Vagina (tissue), 2 donors: ENCODE measurements at places on chromosomes 3 and 15. TPM values are rescaled to one million over a fixed set of nuclear protein-coding genes. Genes with fewer than 3 reads are reported as not detected.

DNA sequence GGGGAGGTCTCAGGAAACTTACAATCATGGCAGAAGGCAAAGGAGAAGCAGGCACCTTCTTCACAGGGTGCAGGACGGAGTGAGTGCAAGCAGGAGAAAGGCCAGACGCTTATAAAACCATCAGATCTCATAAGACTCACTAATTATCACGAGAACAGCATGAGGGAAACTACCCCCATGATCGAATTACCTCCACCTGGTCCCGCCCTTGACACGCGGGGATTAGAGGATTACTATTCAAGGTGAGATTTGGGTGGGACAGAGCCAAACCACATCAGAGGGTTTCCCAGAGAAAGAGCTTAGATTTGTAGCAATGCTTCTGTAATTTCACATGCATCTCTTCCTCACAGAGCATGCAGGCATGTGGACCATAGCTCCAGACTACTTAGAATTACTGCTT lies 615.7 kb upstream of the UBE2E2 start:
- no peak for DNase-seq
- H3K4me1 ChIP-seq: no peaks in the 10 kb centered on the region
- H3K36me3 ChIP-seq: no peaks in the 10 kb centered on the region
- no peak overlapping the region for H3K4me3 ChIP-seq
- no peaks in the 10 kb centered on the region for H3K27me3 ChIP-seq
- no peak overlapping the region for H3K27ac ChIP-seq

The TPM1 gene
- total RNA-seq: 498 TPM

DNA sequence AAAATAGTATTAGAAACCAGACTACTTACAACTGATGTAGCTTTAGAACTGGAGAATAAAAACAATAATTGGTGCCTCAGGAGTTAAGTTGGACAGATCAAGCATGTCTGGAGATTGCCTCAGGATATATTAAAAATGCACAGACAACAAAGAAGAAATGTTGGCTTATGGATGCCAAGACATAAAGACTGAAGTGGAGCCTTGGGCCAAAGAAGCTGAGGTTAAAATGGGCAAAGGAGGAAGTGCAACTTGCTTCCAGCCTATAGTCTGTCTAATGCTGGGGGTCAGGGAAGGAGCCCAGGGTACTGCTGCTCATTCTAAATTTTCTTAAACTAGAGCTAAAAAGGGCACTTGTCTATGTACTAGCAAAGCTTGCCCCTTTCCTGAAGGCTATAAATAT lies 77.5 kb downstream of the ESYT3 start:
- H3K27ac ChIP-seq: no peak overlapping the region
- H3K4me3 ChIP-seq: no peak overlapping the region
- H3K36me3 ChIP-seq: no peaks in the 10 kb centered on the region

DNA sequence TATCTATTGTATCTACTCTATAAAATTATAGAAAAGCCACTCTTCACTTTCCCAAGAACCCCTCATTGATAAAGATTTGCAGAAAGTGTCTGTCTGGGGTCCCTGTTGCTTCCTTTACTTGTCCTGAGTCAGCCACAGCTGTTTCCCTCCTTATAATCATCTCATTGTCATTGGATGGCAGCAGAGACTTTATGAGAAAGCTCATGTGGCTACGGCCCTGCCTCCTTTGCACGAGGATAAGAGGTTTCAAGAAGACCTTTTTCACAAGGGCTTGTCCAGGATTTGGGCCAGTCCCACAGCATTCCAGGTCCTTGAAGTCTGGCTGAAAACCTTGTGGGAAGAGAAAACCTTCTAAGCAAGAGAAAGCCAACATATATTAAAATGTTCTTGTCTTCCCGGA lies 41.9 kb upstream of the THBS1 start:
- peaks cover 8% of the 10 kb centered on the region for H3K4me1 ChIP-seq
- no peak overlapping the region for H3K4me3 ChIP-seq
- DNase-seq: peak; percentile 62
- H3K36me3 ChIP-seq: no peaks in the 10 kb centered on the region
- H3K27me3 ChIP-seq: no peaks in the 10 kb centered on the region

DNA sequence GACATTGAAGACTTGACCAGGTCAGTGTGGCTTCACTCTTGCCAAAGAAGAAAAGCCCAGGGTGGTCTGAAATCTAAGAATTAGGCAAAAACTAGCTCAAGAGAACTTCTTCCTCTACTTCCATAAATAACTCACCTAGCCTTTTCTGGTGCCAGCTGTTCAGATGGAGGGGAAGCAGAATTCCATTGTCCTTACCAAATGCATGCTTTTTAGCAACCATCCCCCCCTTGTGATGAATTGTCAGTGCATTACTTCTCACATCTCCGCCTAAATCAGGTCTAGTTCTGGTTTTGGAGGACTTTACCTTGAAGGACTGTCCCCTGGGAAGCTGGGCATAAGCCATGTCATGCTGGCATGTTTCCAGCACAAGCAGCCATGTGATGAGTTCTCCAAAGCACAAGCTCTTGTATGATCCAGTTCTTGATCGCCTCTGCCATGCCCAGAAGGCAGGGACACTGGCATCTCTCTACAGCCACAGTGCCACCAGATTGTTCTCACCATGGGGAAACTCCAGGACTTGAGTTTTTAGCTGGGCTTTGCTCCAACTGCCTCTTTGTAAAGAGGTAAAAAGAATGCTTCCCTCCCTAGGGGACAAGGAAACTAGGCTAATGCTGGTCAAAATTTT lies 96.4 kb upstream of the IL12A start:
- H3K27ac ChIP-seq: no peak overlapping the region
- no peaks in the 10 kb centered on the region for H3K36me3 ChIP-seq
- no peaks in the 10 kb centered on the region for H3K27me3 ChIP-seq
- no peak for DNase-seq
- peaks cover 8% of the 10 kb centered on the region for H3K4me1 ChIP-seq
- H3K4me3 ChIP-seq: no peak overlapping the region

- H3K4me1 ChIP-seq: no peaks in the 10 kb centered on the region
- DNase-seq: no peak
- H3K36me3 ChIP-seq: no peaks in the 10 kb centered on the region
- no peaks in the 10 kb centered on the region for H3K27me3 ChIP-seq
- H3K4me3 ChIP-seq: no peak overlapping the region
Measured at GRCh38 chr3:56616478-56617006, 59.6 kb downstream of the CCDC66 start.

GRCh38 chr3:126083511-126083912 lies 412 bp downstream of the SLC41A3 start:
- H3K4me3 ChIP-seq: peak overlapping the region; percentile 91
- peaks cover 23% of the 10 kb centered on the region for H3K4me1 ChIP-seq
- H3K36me3 ChIP-seq: no peaks in the 10 kb centered on the region
- no peaks in the 10 kb centered on the region for H3K27me3 ChIP-seq
- H3K27ac ChIP-seq: peak overlapping the region; percentile 92

DNA sequence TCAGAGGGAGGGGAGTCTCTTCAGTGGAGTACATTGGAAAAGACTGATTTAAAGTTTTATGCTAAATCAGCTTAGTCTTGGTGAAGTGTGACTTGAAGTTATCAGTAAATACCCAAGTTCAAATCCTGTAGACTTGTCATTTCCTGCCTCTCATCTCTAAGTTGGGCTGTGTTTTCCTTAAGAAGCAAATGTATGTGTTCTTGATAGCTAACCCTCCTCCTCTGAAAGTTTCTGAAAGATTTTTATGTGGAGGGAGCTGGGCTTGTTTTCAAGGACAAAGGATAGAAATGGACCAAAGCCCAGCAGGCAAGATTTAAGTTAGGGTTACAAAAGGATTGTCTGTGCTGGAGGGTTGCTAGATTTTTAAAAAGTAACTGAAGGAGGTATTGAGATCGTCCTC lies 4.2 kb downstream of the MAPKBP1 start:
- H3K4me3 ChIP-seq: no peak overlapping the region
- no peaks in the 10 kb centered on the region for H3K36me3 ChIP-seq
- H3K4me1 ChIP-seq: peaks cover 74% of the 10 kb centered on the region
- no peak for DNase-seq

DNA sequence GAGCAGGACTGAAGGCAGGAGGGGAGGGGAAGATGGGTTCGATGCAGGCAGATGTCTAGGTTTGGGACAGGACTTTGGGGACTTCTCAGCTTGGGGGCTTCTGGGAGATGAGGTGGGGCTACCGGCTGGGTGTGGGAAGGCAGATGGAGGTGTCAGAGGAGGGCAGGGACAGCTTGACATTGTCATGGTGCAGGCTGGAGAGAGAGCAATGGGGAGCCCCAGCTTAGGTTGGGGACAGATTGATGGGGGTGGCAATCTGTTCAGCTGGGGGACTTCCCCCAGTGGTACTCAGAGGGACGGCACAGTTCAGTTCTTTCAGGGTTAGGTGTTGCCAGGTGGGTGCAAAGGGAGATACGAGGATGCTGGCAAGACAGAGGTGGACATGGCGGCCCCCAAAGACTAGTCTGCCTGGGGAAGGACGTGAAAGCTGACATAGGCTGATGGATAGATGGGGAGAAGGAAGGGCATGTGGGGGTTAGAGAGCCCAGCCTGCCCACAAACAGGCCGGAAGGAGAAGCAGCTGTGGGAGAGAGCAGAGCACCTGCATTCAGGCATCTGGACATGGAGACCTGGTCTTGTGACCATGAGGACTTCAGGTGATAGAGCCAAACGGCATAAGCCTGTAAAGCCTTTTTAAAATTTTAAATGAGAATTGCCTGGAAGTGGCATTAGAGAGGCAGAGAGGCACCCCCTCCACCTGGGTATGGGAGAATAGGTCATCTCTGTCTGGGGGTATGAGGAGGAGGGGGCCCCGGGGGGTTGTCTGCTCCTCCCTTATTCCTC lies 21.1 kb downstream of the ACAA1 start:
- H3K27me3 ChIP-seq: no peaks in the 10 kb centered on the region
- H3K4me1 ChIP-seq: no peaks in the 10 kb centered on the region
- H3K27ac ChIP-seq: no peak overlapping the region
- H3K4me3 ChIP-seq: no peak overlapping the region
- DNase-seq: no peak
- no peaks in the 10 kb centered on the region for H3K36me3 ChIP-seq

The CYP8B1 gene
- total RNA-seq: not detected

The BFSP2 gene
- not detected for total RNA-seq

The LIPC gene
- not detected for total RNA-seq

DNA sequence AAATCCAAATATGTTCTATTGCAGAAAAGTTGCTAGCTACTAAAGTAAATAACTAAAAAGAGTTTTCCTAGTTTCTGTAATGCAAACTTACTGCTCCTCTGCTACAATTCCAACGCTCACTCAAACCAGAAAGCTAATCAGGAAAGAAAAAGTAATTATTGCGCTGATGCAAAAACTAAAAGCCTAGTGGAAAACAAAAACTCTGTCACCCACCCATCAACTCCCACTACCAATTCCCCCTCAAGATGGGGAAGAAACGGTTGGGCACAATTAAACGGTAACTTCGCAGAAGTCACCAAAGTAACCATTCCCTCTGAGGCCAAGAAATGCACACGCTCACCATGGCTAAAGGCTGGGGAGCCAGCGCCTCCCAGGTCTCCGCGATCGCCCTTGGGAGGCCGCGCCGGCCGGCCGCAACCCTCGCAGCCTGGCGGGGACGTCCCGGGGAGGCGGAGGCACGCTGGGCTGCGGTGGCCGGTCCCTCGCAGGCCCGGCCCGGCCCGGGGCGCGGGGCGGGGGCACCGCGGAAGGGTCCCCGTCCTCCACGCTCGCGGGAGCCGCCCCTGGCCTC lies 684 bp downstream of the SLTM start:
- peaks cover 29% of the 10 kb centered on the region for H3K4me1 ChIP-seq
- H3K27me3 ChIP-seq: no peaks in the 10 kb centered on the region
- H3K4me3 ChIP-seq: peak overlapping the region; percentile 70

- no peaks in the 10 kb centered on the region for H3K27me3 ChIP-seq
- H3K4me1 ChIP-seq: peaks cover 11% of the 10 kb centered on the region
Measured at GRCh38 chr15:57458356-57458781, 82.1 kb downstream of the CGNL1 start.

- no peak overlapping the region for H3K27ac ChIP-seq
- DNase-seq: no peak
- no peak overlapping the region for H3K4me3 ChIP-seq
- no peaks in the 10 kb centered on the region for H3K27me3 ChIP-seq
- no peaks in the 10 kb centered on the region for H3K4me1 ChIP-seq
- peaks cover 51% of the 10 kb centered on the region for H3K36me3 ChIP-seq
Measured at GRCh38 chr3:97938444-97938843, 33.8 kb downstream of the RIOX2 start.

The IQCH gene
- total RNA-seq: 1.5 TPM

GRCh38 chr3:21790466-21790865 lies 39.5 kb upstream of the ZNF385D start:
- H3K27ac ChIP-seq: no peak overlapping the region
- DNase-seq: no peak
- H3K4me3 ChIP-seq: no peak overlapping the region
- no peaks in the 10 kb centered on the region for H3K36me3 ChIP-seq

- no peak for DNase-seq
- no peaks in the 10 kb centered on the region for H3K36me3 ChIP-seq
- peaks cover 21% of the 10 kb centered on the region for H3K4me1 ChIP-seq
Measured at GRCh38 chr3:57777774-57778173, 21.7 kb downstream of the SLMAP start.

The CATSPER2 gene
- 9.1 TPM for total RNA-seq

- peaks cover 5% of the 10 kb centered on the region for H3K4me1 ChIP-seq
- no peak overlapping the region for H3K4me3 ChIP-seq
- no peaks in the 10 kb centered on the region for H3K27me3 ChIP-seq
- no peak for DNase-seq
Measured at GRCh38 chr3:142850395-142851023, 38.4 kb downstream of the PCOLCE2 start.

DNA sequence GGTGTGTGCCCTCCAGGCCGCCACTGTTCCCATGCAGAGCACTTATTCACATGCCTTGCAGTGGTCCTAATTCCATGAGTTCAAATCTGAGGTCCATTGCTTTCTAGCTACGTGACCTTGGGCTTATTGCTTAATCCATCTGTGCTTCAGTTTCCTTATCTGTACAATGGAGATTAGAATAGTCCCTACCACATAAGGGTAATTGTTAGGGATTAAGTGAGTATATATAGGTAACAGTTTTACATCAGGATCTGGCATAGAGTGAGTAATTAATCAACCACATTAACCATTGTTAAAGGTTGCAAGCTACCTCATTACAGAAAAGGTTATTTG lies 7.6 kb downstream of the CPN2 start:
- no peak for DNase-seq
- no peaks in the 10 kb centered on the region for H3K27me3 ChIP-seq
- no peak overlapping the region for H3K4me3 ChIP-seq
- H3K4me1 ChIP-seq: no peaks in the 10 kb centered on the region
